ENCODE measurements at places on chromosomes 1 and 21.
A peak's percentile ranks its signal among the peaks of the same experiment; 100 is the strongest.

DNA sequence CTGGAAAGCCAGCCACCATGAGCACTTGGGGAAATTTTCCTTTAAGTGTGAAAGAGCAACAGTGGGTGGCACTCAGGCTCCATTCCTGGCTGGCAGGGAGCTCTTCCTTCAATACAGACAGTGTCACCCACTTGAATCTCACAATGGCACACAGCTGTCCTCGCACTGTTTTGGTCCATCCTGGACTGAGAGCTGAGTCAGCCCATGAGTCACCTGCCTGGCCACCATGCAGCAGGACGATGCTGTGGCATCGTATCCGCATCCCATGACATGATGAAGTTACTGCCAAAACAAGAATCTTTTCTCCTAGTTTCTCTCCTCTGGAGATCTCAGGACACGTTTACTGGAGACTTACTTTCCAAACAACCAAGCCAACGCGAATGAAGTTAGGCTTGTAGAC is 6.0 kb downstream of the TMPRSS2 start:
- DNase-seq: no peak

- DNase-seq: no peak
Observed at GRCh38 chr1:212994926-212995325, 20.7 kb downstream of the ANGEL2 start.

- DNase-seq: no peak
Observed at GRCh38 chr1:205497351-205497750, 7.1 kb upstream of the CDK18 start.

- DNase-seq: no peak
Observed at GRCh38 chr1:82032068-82032467, 231.3 kb downstream of the ADGRL2 start.

DNA sequence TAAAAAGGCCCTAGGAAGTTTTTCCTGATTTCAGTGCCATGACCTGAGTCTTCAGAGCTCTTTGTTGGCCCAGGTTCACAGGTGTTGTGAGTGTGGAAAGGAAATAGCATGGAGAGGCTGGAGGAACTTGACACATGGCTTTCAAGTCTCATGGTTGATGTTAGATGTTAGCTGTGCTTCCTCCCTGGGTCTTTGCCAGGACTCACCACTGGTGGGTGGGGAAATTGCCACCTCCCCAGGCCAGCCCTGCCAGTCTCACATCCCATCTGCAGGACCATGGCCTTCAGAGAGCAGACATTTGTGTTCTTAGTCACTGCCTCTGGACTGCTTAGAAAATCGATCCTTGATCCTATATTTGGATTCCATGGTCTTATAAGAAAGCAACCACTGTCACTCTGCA is 383.2 kb downstream of the DISC1 start:
- no peak for DNase-seq

DNA sequence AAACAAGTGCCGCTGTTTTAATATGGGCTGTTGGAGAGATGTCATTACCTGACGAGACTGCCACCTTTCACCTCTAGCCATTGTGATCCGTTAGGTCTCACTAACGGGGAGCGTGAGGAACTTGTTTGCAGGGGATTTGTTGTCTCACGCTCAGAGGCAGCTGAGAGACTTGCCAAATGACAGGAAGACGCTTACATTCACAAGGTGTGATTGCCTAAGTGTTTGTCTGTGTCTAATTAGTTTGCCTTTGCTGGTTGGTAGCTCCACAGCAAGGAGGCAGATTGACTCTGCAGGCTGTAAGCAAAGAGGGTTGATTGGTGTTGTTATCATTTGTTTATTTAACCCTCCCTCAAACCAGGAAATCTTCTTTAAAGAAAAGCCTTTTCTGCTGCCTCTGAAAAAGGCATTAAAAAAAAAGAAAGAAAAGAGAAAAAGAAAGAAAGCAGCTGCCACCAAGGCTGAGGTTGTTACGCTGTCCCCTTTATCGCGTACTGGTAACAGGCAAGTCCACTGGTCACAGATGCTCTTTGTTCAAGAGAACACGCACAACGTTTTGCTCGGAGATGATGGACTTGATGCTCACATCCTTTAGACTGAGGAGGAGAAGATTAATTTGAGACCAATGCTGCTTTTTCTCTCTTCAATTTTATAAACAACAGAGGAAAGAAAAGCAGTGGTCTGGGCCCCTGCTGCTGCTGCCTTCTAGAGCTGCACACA is 203.9 kb downstream of the ZNF326 start:
- DNase-seq: no peak

DNA sequence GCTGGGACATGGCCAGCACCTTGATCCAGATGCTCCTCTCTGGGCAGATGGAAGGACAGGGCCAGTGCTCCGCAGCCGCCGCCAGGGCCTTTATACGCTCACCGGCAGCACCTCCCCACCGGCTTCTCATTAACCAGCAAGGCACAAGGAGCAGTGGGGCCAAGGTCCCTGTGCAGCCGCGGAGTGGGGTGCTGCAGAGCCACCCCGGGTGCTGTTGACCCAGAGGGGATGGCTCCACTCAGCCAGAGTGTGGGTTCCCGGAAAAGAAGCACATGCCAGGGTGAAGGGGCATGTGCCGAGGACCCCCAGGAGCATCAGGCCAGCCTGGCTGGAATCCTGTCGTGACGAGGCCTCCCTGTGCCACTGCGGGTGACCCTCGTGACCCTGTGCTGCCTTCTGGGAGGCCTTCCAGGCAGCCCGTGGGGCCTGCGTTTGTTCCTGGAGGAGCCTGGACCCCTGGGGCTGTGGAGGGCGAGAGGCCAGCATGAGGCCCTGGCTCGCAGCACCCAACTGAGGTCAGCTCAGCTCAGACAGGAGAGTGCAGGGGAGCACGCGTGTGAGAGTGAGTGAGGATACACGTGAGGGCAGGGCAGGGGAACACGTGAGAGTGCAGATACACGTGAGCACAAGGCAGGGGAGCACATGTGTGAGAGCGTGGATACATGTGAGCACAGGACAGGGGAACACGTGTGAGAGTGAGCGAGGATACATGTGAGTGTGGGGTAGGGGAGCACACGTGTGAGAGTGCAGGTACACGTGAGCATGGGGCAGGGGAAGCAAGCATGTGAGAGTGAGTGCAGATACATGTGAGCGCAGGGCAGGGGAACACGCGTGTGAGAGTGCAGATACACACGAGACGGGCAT is at the start of gene FTCD:
Gene FTCD, minus strand, starts transcription at position 66 of the 864 bp plus-strand sequence. Its CDS starts 56 bp downstream, at position 10.
- no peak for DNase-seq

DNA sequence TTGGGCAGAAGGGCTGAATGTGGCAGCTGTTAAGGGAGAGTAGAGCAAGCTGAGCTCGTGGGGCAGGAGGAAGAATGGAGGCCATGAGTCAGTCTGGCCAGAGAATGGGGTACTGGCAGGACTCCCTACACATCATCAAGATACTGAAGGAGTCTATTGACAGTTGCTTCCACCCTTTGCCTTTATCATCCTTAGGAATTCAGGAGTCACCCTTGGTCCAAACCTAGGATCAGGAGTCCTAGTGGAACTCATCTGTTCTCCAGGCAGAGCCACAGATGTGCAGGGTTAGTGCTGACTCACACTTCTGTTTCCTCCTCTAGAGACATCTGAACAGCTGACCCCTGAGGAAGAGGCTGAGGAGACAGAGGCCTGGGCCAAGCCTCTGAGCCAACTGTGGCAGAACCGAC is 18.7 kb upstream of the ST3GAL3 start:
- no peak for DNase-seq

GRCh38 chr1:178344513-178345091 is 152.2 kb downstream of the CLEC20A start:
- DNase-seq: peak; percentile 16

DNA sequence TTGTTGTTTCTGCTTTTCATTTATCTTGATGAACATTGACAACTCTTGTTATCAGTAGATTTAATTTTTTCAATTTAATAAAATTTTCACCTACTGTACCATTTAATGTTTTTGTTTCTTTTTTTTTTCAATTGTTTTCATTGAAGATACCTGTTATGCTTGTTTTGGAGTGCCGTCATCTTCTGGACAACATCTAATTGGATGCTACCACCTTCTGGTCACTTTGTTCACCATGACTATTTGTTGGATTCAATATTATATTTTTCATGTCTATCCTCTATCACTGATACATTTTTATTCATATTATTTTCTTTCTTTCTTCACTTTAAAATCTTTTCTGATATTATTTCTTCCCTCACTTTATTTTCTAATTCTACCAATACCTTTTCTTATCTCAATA is 14.0 kb downstream of the KRTAP21-2 start:
- DNase-seq: no peak

DNA sequence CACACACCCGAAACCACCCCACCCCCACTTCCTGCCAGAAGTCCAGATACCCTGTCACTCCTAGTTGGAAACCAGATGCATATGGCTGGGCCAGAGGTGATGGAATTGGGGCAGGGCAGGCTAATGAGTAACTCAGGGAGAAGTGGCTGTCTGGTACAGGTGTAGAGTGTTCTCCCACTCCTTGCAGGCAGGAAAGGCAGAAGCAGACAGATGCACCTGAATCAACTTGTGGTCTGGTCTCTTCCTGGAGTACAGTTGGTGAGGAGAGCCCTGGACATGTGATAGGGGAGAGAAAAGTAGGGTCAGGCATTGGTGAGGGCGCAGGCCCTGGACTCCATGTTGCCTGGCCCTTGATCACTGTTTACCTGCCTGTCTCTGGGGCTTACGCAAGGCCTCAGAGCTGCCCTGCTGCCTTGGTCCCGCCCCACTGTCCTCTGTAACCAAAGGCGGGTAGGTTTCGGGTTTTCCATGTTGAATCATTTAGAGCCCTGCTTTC is 2.5 kb downstream of the CGN start:
- DNase-seq: no peak

- DNase-seq: peak; percentile 79
Observed at GRCh38 chr21:42534421-42535378, 21.0 kb downstream of the SLC37A1 start.

GRCh38 chr1:4653796-4654725 is at the start of gene AJAP1:
TSS of gene AJAP1 (plus strand) at chr1:4654609. CDS start at chr1:4655426, 817 bp downstream.
- DNase-seq: no peak

DNA sequence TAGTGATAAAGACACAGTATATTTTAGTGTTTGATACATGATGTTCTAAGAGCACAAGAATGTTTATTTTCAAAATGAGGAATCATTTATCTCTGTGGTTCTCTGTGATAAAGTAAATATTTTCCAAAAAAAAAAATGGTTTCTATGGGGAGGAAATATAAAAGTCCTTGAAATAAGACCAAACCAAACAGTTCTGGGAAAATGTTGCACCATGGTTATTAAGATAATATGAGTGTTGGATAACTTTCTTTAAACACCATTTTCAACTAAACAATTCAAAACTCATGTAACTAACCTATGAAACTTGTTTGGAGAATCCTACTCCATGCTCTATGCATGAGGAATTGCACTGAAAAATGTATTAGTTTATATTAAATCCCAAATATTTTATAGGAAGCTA is 184.6 kb downstream of the KCNT2 start:
- no peak for DNase-seq

DNA sequence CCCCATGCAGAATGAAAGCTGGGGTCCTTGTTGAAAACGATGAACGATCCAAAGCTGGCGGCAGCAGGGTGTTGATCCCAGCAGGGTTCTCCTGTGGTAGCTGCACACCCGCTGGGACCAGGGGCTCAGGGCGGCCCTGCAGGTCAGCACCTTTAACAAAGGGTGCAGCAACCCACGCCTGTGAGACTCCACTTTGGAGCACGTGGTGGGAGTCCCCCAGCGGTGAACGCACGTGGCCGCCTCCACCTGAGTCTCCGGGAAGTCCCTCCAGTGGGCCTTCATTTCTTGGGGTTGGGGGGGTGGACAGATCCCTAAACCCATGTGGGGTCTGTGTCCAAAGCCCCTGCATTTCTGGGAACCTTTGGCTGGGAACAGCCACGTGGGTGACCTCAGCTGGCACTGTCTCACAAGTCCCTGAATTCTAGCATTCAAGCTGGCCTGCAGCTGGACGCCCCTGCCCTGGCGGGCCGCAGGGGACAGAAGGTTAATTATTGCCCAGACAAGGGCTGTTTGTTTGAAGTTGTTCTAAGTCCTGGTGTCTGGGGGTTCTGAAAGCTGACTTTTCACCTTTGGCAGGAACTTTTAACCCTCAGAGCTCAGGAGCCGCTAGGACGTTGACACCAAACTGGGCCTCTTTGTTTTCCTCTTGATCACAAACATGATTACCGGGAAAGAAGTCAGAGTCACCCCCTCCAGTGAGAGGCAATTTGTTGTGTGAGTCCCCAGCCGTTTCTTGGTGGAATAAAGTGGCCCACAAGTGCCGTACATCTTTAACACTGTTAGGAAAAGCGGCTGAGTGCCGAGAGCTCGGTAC is 64.5 kb downstream of the COL18A1 start:
- no peak for DNase-seq

GRCh38 chr1:212466437-212466836 is 33.7 kb downstream of the NENF start:
- no peak for DNase-seq

GRCh38 chr1:204915861-204916495 is 45.3 kb downstream of the NFASC start:
- no peak for DNase-seq

DNA sequence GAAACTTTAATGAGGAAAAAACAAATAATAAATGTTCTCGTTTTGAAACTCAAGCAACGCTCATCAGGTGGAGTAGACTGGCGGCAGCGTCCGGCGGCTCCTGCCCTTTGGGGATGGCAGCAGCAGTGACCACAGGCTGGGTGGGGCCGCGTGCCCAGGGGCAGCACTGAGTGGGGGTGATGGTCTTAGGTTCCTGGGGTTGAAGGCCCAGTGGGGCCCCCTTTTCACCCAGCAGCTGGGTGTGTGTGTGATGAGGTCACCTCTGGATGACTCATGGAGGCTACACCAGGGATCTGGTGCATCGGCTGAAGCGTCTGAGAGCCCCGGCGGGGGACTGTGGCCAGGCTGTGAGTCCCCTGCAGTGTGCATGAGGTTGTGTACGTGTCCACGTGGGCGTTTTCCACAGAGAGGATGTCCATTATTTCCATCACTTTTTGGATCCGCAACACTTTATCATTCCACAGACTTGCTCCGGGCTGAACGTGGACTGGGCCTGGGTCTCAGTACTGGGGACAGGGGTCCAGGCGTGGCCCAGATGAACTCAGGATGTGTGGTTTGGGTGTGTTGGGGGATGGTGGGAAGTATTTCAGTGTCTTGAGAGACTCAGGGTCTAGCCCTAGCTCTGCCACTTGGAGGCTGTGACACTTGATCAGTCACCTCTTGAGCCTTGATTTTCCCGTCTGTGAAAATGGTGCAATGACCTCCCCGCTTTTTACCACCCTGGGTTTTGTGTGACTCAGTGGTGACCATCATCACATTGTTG is 25.6 kb downstream of the LDLRAP1 start:
- DNase-seq: no peak

DNA sequence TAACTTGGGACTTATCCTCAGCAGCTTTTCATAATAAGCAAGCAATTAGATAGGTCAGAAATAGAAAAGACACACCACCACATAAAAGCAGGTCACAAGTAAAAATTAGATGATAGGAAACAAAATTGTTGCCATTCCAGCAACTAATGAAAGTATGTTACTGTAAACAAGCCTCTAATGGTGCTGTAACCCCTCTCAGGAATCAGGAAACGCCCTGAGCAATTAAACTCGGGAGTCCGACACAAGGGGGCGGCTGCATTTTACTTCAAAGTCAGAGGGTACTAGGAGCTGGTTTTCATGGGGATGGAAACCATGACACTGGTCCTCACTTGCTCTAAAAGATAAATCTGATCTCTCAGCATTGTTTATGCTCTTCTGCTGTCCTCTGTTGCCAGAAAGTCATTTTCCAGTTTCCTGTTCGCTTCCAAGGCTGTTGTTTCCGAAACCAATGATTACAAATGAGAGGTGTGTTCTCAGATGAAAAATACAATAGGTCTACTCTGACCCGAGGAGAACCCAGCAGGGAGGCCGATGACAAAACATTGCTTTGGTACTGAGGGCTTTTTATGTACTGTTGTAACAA is 93.4 kb downstream of the TGFBR3 start:
- no peak for DNase-seq

Measured in GM12865 (cell line).